Stimulated activated CD8-positive, alpha-beta memory T cell treated with anti-CD3 and anti-CD28 coated beads, Interleukin-4, amount 100 ng/mL, for 4 hours (primary cell): ENCODE measurements at places on chromosomes 7 and 10.

DNA sequence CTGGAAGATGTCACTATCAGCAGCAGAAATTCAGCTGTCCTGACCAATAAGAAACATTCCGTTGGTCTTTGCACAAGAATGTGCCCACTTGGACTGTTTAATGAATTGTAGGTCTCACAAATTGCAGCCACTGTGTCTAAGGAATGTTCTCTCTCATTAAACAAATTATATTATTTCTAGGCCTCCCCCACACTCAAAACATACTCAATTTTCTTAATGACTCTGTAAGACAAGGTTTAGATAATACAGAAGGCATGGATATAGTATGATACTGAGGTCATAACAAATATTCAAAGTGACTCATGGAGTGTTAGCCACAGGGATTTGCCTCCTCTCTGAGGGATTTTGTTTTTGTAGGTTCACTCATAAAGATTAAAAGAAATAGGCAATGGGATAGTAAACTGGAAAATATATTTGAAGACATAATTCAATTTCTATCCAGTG lies 197.5 kb downstream of the PTN start:
- no peak for DNase-seq

- DNase-seq: no peak
Observed at GRCh38 chr10:88828310-88828709, 23.3 kb downstream of the ANKRD22 start.

DNA sequence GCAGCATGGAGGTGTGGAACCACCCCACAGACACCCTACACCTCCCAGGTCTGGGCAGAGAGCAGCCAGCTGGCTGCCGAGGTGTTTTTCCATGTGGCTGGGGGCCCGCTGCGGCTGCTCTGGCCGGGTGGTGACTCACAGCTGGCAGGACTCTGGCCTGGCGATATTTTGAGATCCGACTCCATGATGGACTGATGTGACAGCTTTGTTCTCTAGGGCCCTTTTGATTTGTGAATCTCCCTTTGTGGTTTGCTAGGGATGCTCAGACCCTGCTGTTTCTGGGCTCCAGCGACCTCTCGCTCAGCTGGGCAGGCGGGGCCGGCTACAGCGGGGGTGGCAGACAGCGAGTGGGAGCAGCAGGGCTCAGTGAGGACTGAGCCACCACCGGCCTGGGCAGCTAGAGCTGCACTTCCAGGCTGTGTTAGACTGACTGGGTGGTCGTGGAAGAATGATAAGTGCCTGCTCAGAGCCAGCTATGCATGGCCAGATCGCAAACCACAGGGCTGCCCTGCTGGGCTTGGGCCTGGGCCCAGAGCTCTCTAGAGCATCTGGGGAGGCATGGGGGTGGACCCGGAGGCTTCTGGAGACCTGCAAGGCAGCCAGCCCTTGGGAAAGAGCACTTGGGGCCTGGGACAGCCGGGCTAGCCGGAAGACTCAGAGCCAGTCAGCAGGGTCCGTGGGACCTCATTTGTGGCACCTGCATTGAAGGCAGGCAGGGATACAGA lies 46.2 kb upstream of the GDF10 start:
- DNase-seq: no peak

GRCh38 chr7:142150869-142151268 lies 39.4 kb downstream of the MGAM2 start:
- no peak for DNase-seq

GRCh38 chr7:129522088-129522970 lies 20.0 kb downstream of the SMKR1 start:
- DNase-seq: no peak

DNA sequence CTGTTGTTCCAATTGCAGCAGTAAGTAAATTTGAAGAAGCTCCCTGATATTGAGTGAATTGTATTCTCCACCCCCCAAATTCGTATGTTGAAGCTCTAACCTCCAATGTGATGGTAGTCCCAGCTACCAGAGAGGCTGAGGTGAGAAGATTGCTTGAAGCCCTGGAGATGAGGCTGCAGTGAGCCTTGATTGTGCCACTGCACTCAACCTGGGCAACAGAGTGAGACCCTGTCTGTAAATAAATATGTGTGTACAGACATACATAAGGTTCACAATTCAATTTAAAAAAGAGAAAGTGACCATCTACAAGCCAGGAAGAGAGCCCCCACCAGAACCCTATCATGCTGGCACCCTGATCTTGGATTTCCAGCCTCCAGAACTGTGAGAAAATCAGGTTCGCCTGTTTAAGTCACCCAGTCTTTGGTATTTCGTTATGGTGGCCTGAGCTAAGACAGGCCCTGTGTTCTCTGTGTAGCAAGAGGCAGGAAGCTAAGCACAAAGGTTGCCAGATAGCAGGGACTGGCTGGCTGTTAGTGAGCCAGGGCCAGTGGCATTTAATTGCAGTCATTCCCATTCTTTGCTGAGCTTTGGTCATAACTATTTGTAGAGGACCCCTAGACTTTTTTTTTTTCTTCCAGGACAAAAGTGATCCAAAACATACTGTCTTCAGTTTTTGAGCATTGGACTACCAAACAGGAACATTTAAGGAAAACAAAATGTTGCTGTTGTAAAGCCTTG lies 45.6 kb downstream of the AUTS2 start:
- DNase-seq: no peak

DNA sequence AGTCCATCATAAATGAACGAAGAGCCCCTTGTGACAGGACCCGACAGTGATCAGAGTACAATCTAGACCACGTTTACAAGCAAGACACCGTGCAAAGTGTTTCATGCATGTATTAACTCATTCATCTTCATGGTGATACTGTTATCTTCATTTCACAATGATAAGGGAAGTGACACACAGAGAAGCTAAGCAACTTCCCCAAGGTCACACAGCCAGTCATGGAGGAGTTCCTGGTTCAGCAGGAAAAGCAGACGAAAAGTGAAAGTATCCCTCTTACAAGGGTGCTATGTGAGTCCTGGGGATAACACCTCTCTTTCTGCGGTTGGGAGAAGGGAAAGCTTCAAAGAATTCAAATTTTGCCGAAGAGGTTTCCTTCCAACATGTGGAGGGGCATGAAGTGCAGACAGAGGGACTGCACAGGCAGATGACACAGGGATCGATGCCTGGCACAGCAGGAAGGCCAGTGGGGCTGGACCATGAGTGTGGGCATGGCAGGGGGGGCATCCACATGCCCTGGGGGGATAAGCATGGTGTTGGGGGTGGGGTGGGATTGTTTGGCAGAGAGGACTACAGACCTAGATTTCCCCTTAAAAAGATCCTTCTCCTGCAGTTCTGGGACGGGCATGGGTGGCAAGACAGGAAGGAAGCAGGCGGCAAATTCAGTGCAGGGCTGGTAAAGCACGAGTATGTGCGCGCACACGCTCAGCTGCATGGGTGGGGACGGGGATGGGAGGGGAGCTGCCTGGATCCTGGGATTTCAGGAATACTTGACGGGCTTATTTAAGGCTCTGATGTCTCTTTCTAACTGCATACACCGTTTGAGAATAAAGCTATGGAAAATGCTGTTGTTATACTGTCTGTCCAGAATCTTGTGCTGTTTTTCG lies 33.5 kb upstream of the DDC start:
- no peak for DNase-seq

GRCh38 chr10:6918305-6918704 lies 338.2 kb upstream of the PRKCQ start:
- peak; percentile 51 for DNase-seq

- DNase-seq: no peak
Observed at GRCh38 chr7:25675789-25676474, 447.6 kb upstream of the NPVF start.

GRCh38 chr10:11168423-11169090 lies 150.9 kb downstream of the CELF2 start:
- no peak for DNase-seq

- DNase-seq: no peak
Observed at GRCh38 chr7:117982071-117983055, 109.1 kb upstream of the CTTNBP2 start.

DNA sequence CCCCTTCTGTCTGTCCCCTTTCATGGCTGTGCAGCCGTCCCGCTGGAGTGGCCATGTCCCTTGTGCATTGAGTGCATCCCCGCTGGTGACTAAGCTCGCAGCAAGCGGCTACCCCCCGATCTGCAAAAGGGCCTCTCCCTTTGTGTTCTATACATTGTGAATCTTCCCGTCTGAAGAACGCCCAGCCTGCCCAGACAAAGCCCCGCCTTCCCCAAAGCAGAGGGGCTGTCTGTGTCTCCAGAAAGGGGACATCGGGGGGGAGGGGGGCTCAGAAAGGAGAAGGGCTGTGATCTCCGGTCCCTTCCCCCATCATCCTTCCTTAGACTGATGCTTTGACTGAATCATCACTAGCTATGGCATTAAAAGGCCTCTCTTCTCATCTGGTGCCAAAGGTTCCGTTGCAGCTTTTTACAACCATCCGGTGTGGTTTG lies 11.9 kb downstream of the NPTX2 start:
- no peak for DNase-seq

GRCh38 chr10:127145173-127145572 lies 51.2 kb downstream of the INSYN2A start:
- DNase-seq: no peak

- no peak for DNase-seq
Observed at GRCh38 chr7:41002741-41003610, 699.9 kb downstream of the INHBA start.

- no peak for DNase-seq
Observed at GRCh38 chr10:88121361-88121760, 257.9 kb downstream of the PTEN start.

GRCh38 chr10:60536529-60537114 lies 146.9 kb upstream of the ANK3 start:
- no peak for DNase-seq

GRCh38 chr7:91457208-91457607 lies 193.0 kb downstream of the FZD1 start:
- DNase-seq: no peak

- DNase-seq: no peak
Observed at GRCh38 chr10:35329520-35329919, 6.8 kb upstream of the CCNY start.

GRCh38 chr7:158141221-158141582 lies 446.4 kb downstream of the PTPRN2 start:
- no peak for DNase-seq

- DNase-seq: no peak
Observed at GRCh38 chr7:28133872-28134271, 46.7 kb downstream of the JAZF1 start.
